G401 (cell line): ENCODE measurements at places on chromosomes 4 and X.

DNA sequence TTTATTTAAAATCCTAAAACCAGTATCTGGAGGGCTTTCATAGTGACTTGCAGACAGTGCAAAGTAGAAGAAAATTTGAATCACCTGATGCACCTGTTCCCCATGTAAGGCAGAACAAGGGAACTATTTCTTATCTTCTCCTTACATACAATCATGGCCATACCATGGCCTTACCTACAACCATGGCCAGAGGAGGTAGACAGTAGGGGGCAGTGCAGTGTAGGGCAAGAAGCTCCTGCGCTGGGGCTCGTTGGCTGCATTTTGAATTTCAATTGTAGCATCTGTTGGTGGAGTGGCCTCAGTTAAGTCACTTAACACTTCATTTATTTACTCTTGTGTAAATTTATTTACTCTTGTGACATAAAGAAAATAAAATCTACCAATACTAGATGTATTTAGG lies 33.0 kb downstream of the GALNTL6 start:
- DNase-seq = peak; percentile 4

DNA sequence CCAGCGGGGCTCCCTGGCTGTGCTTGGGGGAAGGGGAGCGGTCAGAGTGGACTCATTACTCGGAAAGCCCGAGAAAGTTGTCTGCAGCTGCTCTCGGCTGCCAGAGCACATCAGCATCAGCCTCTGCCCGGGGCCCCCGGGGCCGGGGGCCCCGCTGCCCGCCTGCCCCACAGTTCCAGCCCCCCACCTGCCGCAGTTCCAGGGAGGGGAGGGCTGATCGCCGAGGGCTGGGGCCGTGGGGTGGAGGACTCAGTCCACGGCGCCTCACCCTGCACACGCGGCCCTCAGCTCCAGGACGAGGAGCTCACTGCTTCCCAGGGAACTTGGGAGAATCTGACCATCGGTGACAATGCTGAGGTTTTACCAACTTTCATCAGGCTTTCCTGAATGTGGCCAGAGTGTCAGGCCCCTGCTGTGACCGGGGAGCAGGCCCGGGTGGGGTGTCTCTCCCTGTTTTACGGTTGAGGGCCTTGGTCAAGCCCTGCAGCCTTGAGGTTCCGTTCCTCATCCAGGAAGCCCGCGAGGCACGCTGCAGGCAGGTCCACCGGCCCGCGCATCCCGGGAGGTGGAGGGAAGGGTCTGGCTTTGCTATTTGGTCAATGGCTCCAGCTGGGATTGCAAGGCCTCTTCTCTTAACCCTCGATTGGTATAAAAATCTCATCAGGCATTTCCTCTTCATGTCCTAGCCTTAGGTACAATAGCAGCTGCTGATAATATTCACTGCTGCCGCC lies 57.2 kb downstream of the CPZ start:
- DNase-seq = no peak

GRCh38 chr4:125254106-125254505 lies 60.6 kb upstream of the FAT4 start:
- DNase-seq = no peak

GRCh38 chrX:132821974-132822633 lies 136.3 kb downstream of the HS6ST2 start:
- DNase-seq = no peak
